ENCODE measurements at places on chromosomes 1 and 21. TPM values are rescaled to one million over a fixed set of nuclear protein-coding genes. Genes with fewer than 3 reads are reported as not detected.

DNA sequence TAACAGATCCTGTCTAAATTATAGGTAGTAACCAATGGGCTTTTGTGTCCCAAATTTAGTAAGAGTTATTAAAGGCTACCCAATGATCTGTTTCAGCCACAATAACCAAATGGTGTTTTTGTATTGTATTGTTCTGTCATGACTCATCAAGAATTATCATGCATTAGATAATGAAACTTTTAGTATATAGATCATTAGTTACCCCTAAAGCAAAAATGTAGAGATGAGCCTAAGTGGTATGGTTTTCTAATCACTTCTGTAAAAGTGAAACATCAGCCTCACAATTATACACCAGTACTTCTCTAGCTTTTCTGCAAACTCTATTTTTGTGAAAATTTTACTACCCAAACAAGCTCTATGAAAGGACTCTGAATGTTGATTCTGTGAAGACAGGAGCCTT lies 71.4 kb downstream of the LRRC7 start:
- DNase-seq: no peak

GRCh38 chr1:223319398-223319797 lies 44.6 kb downstream of the SUSD4 start:
- DNase-seq: no peak

- no peak for DNase-seq
These were observed 55.6 kb upstream of the PRMT6 start for GRCh38 chr1:107000902-107001301.

GRCh38 chr1:211566431-211567025 lies 12.4 kb downstream of the SLC30A1 start:
- DNase-seq: no peak

- no peak for DNase-seq
These were observed 192.5 kb upstream of the GREM2 start for GRCh38 chr1:240804475-240804874.

DNA sequence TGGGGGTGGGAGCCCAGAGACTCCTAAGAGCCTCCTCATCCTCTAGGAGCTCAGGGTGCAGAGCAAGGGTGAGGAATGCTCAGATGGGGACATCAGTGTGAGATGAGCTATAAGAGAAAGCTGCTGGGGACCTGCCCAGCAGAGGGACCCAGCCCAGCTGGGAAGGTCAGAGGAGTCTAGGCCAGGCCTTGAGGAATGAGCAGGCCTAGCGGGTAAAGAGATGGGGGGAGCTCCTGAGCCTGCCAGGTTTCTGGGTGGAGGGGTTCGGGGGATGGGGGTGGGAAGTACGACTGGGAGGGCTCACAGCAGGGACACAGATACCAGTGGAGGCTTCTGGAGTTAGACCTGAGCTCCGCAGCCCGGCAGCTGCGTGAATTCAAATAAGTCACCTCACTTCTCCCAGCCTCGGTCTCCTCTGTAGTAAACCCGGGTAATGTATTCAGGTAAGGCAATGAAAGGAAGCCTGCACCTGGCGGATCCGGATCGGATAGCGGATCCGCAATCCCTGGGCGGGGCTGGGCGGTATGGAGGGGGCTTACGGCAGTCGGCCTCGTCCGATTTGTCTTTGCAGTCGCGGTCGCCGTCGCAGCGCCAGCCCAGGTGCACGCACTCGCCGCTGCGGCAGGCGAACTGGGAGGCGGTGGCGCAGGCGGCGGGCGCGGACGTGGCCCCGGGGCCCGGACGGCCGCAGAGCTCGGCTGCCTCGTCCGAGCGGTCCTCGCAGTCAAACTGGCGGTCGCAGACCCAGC lies 38.0 kb upstream of the MAGOH start:
- no peak for DNase-seq

DNA sequence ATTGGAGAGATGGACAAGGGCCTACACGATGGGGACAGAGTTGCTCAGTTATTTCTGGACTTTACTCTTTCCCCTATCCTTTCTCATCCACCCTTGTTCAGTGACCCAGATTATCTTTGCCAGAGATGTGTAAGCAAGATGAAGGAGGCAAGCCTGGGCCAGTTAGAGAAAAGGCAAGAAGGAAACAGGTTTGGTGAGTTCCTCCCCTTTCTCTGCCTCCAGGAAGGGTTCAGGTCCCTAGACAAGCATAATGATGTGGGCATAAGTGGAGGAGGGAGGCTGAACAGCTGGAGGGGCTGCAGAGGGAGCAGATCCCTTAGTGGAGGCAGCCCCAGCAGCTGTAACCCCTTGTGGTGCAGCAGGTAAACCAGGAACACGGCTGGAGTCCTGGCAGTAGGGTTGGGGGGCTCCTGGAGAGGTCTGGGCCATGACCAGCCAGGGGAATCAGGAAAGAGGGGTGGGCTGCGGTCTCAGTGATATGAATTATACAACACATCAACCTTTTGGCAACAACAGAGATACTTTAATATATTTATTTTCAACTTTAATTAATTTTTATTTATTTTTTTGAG lies 9.2 kb upstream of the CDC42 start:
- no peak for DNase-seq

- no peak for DNase-seq
These were observed 1177.6 kb downstream of the PLA2G4A start for GRCh38 chr1:188006354-188006753.

- DNase-seq: no peak
These were observed 7.4 kb upstream of the ERICH3 start for GRCh38 chr1:74681001-74681400.

DNA sequence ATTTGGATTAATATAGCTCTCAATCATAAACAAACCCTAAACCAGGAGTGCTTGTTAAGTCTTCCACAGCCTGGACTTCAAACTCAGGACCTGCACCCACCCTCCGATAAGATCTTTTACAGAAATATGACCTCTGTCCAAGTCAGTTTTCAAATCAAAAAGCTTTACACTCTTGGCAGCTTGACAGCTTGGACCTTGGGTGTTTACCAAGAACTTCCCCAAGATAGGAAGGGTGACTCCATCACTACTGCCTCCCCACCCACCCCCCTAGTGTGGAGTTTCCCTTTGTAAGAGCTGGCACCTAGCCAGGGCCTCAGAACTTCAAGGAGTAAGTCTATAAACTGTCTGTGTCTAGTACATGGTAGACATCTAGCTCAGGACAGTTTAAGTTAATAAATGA lies 9.6 kb downstream of the BCAR3 start:
- no peak for DNase-seq

GRCh38 chr1:163308811-163309210 lies 12.9 kb upstream of the NUF2 start:
- no peak for DNase-seq

DNA sequence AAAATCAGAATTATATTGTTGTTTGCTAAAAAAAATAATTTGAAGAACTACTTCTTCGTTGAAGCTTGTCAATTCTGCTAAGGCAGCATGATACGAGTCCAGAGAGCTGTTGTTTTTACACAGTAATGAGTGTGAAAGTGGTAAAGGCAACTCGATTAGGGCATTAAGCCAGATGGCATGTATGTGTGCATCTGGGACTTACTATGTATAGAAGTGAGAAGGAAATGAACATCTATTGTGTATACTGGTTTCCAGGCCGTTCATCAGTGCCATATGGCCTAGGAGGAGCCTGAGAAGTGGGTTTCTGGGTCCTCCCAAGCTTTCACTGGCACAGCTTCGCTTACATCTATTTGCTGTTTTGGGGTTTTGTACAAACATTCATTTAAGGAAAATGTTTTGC lies 5.7 kb downstream of the CTPS1 start:
- no peak for DNase-seq

DNA sequence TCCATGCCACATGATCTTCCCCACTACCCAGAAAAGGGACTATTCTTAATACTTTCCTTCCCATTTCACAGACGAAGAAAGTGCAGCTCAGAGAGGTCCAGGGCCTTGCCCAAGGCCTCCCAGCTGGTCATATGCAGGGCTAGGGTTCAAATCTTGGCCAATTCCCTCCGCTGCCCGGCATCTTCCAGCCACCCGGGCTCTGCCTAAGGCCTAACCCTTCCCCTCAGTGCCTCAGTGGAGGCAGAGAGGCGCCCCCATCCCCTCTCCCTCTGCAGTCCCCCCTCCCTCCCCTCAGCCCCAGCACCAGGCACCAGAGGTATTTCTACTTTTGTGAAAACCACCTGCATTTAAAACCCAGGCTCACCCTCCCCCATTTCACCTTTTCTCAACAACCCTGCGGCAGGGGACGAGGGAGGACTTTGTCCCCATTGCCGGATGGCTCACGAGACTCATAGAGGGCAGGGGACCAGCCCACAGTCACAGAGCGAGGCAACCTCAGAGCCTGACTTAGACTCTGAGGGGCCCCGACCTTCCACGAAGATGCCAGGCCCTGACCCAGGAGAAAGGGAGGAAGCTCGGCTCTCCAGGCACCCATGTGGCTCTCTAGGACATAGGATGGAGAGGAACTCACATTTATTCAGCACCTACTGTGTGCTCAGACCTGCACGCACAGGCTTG lies 12.3 kb downstream of the LAPTM5 start:
- DNase-seq: no peak

GRCh38 chr1:78339490-78339889 lies 151.3 kb upstream of the PTGFR start:
- no peak for DNase-seq

- no peak for DNase-seq
These were observed 159.7 kb downstream of the DISP1 start for GRCh38 chr1:222974496-222974895.

DNA sequence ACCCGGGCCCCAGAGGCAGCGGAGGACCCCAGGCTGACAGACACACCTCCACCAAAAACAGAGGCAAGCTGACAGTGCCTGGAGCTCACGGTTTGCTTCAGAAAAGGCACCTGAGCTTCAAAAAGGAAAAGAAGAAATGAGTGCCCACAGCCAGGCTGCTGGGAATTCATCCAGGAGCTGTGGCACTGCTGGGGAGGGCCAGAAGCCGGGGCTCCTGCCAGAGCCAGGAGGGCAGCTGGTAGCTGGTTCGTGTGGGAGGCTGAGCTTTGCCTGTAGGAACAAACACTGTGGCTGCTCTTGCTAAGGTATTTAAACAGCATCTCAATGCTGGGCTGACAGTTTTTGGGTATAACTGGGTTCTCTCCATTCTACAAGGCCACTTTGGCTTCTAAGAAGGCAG lies 19.5 kb downstream of the KCNJ6 start:
- DNase-seq: no peak

DNA sequence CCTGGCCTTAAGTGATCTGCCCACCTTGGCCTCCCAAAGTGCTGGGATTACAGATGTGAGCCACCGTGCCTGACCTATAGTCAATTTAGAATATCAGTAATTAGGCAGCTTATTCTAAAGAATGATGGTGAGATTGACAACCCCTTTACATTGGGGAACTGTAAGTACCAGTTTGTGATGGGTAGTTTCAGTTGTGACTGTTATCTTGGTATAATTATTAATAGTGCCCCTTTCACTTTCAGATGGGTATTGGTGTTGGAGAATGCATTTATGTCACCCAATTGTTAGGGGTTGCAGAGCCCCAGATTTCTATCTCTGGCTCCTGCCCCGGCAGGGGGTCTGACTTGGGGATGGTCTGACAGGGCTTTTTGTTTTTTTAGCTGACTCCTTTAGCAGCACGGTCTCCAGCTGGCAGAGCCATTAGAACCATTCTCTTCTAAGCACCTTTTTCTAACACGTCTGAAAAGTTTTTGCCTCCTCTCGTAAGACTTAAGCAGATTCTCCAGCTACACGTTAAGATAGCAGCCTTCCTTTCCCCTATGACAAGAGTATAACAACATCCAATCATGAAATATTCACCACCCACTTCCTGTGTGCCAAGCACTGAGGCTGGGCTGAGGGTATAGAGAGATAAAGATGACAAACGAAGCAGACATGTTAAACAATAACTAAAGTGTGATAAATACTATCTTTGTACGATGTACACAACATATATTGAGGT lies 157.8 kb downstream of the SDCCAG8 start:
- no peak for DNase-seq

Gene NPPB
- polyA plus RNA-seq: 0.85 TPM

Gene RGSL1
- not detected for polyA plus RNA-seq

Gene PCBP3
- polyA plus RNA-seq: 4.2 TPM

Gene KRTAP7-1
- polyA plus RNA-seq: not detected

Gene SMPDL3B
- 0.67 TPM for polyA plus RNA-seq

Gene COA7
- polyA plus RNA-seq: 13.7 TPM

Gene SPRR1B
- polyA plus RNA-seq: not detected

Gene ATP6V1G3
- polyA plus RNA-seq: not detected

Gene FGR
- polyA plus RNA-seq: not detected

Gene SIM2
- polyA plus RNA-seq: not detected

Gene C4BPB
- not detected for polyA plus RNA-seq

Gene HSPG2
- 10.7 TPM for polyA plus RNA-seq

Gene GIPC2
- polyA plus RNA-seq: not detected

Gene SLAMF1
- not detected for polyA plus RNA-seq

Measured in SK-N-SH (cell line).